GM12865 (cell line): ENCODE measurements at places on chromosomes 16 and 17.

- no peak for DNase-seq
Measured at GRCh38 chr16:57471852-57472664, 9.6 kb downstream of the POLR2C start.

DNA sequence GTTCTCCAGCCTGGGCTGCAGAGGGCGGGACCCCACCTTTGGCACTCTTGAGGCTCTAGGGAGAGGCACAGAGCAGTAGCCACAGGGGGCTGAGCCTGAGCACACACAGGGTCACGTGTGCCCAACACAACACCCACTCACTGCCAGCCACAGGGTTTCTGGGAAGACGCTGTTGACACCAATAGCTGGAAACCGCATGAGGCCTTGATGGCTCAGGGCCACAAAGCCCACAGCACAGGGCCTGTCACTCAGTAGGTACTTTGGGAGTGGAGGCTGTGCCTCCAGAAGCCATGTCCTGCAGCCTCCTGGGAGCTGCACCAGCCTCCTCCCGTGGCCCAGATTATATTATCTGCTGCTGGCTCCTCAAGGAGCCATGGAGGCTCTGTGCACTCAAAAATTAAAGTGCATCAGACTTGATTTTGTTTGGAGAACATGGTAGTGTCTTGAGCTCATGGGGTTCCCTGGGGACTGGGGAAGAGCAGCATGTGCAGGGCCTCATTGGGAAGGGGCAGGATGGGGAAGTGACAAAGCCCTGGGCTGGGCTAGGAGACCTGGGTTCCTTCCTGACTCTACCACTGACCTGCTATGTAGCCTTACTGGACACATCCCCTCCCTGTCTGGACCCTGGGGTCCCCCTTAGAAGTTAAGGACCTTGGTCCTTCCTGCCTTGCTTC, 12.5 kb upstream of the SREBF1 start:
- DNase-seq, result peak; percentile 71

GRCh38 chr16:17104654-17105053, 366.1 kb downstream of the XYLT1 start:
- no peak for DNase-seq

GRCh38 chr16:81586977-81587625, 142.5 kb downstream of the CMIP start:
- DNase-seq, result no peak

- DNase-seq, result no peak
Measured at GRCh38 chr16:56246051-56246817, 54.9 kb downstream of the GNAO1 start.

DNA sequence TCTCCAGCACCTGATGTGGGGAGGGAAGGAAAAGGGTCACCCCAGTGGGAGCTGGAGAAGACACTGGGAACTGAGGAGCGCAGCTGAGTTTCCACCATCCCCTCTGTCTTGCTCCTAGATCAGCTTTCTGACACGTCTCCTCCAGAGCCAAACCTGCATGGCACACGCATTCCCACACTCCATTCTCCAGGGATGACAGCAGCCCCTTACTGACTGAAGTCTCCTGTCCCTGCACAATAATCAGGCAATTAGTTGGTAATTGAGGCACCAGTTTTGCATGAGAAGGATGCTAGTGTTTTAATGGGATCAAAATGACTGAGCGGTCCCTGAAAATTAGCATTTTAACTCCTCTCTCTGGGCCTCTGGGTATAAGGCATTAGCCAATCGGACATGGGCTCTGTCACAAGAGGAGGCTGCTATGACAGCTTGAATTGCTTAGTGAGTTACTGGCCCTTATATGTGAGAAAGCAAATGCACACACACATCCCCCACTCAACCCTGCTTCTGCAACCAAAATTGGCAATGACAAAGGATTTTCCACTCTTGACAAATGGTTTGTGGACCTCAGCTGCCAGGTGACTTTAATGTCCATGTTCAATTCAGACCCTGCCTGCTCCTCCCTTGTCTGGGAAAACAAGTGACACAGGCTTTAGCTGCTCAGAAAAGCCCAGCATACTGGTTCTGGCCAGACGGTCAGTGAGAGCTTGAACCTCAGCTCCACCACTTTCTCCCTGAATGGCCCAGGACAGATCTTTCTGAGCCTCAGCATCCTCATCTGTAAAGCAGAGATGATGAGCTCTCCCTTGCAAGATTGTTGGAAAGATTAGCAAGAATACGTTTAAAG, 57.2 kb upstream of the SREBF1 start:
- no peak for DNase-seq
